ENCODE measurements at places on chromosomes 6 and 20. TPM values are rescaled to one million over a fixed set of nuclear protein-coding genes. Genes with fewer than 3 reads are reported as not detected.

DNA sequence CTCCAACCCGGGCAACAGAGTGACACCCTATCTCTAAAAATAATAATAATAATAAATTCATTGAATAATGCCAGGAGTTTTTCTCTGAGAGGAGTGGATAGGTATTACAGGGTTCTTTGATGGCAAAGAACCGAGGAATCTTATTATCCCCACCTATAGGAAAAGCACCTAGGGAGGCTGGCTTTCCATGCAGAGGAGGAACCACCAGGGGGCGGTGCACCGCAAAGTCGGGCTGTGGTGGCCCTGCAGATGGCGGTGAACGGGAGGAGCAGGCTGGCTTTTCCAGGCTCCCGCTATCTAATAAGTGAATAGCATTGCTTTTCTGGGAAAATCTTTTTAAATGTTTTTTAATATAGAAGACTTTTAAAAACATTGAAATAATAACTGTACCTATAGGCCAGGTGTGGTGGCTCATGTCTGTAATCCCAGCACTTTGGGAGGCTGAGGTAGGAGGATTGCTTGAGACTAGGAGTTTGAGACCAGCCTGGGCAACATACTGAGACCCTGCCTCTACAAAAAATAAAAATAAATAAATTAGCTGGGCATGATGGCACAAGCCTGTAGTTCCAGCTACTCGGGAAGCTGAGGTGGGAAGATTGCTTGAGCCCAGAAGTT, 864.2 kb downstream of the KIF16B start:
- peaks cover 28% of the 10 kb centered on the region for H3K4me1 ChIP-seq
- H3K36me3 ChIP-seq, result no peaks in the 10 kb centered on the region
- no peaks in the 10 kb centered on the region for H3K27me3 ChIP-seq
- H3K27ac ChIP-seq, result no peak overlapping the region
- DNase-seq, result no peak
- no peak overlapping the region for H3K4me3 ChIP-seq

The IER3 gene
- 23.2 TPM for total RNA-seq

The RIPPLY2 gene
- total RNA-seq, result not detected

- peaks cover 7% of the 10 kb centered on the region for H3K4me1 ChIP-seq
- no peak for DNase-seq
- no peak overlapping the region for H3K4me3 ChIP-seq
- no peaks in the 10 kb centered on the region for H3K36me3 ChIP-seq
- H3K27ac ChIP-seq, result no peak overlapping the region
Measured at GRCh38 chr6:121338366-121338765, 4.1 kb upstream of the TBC1D32 start.

The WFDC2 gene
- 188 TPM for total RNA-seq

DNA sequence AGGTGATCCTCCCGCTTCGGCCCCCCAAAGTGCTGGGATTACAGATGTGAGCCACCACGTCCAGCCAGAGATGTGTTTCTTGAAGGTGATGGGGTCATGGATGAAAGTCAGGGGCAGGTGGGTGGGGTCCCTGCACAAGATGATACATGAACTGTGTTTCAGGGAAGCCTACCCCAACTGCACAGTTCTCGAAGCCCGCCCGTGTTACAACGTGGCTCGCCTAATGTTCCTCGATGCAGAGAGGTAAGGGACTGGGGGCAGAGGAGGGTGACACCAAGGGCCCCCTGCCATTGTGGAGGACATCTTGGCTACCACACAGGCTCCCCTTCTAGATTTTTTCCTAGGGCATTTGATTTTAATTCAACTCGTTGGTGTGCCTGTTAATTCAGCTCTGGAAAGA, 11.9 kb upstream of the CAPN11 start:
- DNase-seq, result no peak
- no peak overlapping the region for H3K27ac ChIP-seq
- no peaks in the 10 kb centered on the region for H3K27me3 ChIP-seq
- peaks cover 26% of the 10 kb centered on the region for H3K36me3 ChIP-seq
- H3K4me3 ChIP-seq, result no peak overlapping the region

The PXDC1 gene
- total RNA-seq, result 5.3 TPM

GRCh38 chr6:67496191-67496590, 1138.9 kb upstream of the ADGRB3 start:
- no peaks in the 10 kb centered on the region for H3K36me3 ChIP-seq
- DNase-seq, result no peak
- no peaks in the 10 kb centered on the region for H3K27me3 ChIP-seq
- no peak overlapping the region for H3K4me3 ChIP-seq

DNA sequence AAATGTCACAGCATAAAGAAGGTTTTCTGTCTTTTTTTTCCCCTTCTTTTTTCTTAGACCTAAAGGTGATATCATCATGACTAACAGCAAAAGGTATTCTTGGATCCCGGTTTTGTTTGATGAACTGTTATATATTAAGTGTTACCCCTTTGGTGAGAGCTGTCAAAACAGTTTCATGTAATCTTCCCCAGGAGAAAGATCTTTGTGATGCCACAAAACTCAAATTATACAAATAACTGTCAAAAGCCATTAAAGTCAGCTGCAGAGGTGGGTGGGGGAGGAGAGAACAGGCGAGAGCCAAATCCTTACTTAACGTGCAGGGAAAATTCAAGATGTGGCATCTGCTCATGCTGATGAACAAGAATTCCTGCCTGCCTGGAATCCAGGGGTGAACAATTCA, 258.2 kb downstream of the BMP7 start:
- H3K4me3 ChIP-seq, result no peak overlapping the region
- H3K4me1 ChIP-seq, result peaks cover 17% of the 10 kb centered on the region
- peak overlapping the region; percentile 62 for H3K27ac ChIP-seq
- no peak for DNase-seq
- H3K36me3 ChIP-seq, result no peaks in the 10 kb centered on the region

DNA sequence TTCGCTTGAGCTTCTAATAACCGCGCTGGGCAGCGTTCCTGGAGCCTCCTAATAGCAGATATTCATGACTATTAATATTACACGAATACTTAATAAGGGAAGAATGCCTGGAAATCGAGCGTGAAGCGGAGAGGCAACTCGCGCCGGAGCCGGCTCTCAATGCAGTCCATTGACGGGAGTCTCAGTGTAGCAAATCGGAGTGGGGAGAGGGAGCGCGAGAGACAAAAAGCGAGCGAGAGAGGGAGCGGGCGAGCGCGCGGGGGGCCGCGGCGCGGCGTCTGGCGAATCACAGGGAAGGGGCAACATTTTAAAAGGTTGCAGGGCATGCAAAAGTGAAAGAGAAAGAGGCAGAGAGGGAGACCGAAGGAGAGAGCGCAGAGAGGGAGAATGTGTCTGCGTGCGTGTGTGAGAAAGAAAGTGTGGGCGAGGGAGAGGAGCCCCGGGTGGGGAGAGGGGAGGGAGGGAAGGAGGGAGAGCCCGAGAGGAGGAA, 2.9 kb downstream of the TFAP2A start:
- H3K27me3 ChIP-seq, result peaks cover 95% of the 10 kb centered on the region
- H3K4me1 ChIP-seq, result peaks cover 24% of the 10 kb centered on the region
- H3K27ac ChIP-seq, result peak overlapping the region; percentile 81
- no peak for DNase-seq
- peak overlapping the region; percentile 66 for H3K4me3 ChIP-seq

DNA sequence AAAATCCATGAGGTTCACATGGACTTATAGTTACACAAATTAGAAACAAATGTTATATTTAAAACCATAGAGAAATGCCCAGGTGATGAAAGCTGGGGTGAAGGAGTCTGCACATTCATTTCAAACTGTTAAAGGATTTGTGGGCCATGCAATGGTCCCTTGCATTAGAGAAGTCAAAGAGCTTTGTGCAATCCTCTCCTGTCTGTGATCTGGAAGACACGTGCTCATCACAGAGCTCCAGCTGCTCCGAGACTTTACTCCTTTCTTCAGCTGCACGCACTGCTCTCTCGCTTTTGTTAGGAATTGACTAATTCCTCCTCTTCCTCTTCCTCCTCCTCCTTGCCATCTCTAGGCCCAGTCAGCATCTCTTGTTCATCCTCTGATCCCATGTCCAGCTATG, 4.1 kb upstream of the AIF1 start:
- no peak for DNase-seq
- H3K36me3 ChIP-seq, result no peaks in the 10 kb centered on the region
- H3K4me3 ChIP-seq, result no peak overlapping the region

GRCh38 chr6:169222126-169222525, 31.5 kb downstream of the THBS2 start:
- no peaks in the 10 kb centered on the region for H3K27me3 ChIP-seq
- H3K36me3 ChIP-seq, result no peaks in the 10 kb centered on the region
- no peak for DNase-seq
- no peak overlapping the region for H3K4me3 ChIP-seq
- H3K27ac ChIP-seq, result no peak overlapping the region
- H3K4me1 ChIP-seq, result peaks cover 1% of the 10 kb centered on the region

DNA sequence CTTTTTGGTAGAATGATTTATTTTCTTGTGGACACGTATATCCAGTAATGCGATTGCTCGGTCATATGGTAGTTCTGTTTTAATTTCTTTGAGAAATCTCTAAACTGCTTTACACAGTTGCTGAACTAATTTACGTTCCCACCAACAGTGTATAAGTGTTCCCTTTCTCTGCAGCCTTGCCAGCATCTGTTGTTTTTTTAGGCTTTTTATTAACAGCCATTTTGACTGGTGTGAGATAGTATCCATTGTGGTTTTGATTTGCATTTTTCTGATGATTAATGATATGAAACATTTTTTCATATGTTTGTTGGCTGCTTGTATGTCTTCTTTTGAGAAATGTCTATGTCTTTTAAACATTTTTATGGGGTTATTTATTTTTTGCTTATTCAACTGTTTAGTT, 196.7 kb downstream of the MOXD1 start:
- no peaks in the 10 kb centered on the region for H3K4me1 ChIP-seq
- H3K36me3 ChIP-seq, result no peaks in the 10 kb centered on the region
- H3K4me3 ChIP-seq, result no peak overlapping the region
- no peaks in the 10 kb centered on the region for H3K27me3 ChIP-seq

- DNase-seq, result no peak
- peaks cover 14% of the 10 kb centered on the region for H3K4me1 ChIP-seq
- H3K4me3 ChIP-seq, result no peak overlapping the region
- H3K36me3 ChIP-seq, result peaks cover 6% of the 10 kb centered on the region
- H3K27ac ChIP-seq, result no peak overlapping the region
Measured at GRCh38 chr6:22717915-22718314, 148.5 kb downstream of the HDGFL1 start.

DNA sequence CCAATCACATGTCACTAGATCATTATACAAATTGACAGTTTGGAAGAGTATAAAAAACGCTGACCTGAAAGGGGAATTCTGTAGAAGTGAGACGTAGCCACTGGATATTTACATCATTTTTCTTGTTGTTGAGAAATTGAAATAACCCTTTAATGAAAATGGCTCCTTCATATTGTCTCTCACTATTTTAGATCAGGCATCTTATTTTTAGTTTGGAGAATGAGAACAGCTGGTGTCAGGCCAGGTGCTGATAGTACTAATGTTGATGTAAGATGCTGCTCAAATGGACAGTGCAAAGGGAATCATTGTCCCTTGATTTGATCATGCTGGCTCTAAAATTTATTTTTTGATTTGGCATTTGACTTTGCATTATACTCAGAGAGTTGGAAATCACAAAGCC, 17.4 kb downstream of the NKAIN2 start:
- DNase-seq, result no peak
- peaks cover 4% of the 10 kb centered on the region for H3K4me1 ChIP-seq
- H3K4me3 ChIP-seq, result no peak overlapping the region
- peaks cover 4% of the 10 kb centered on the region for H3K27me3 ChIP-seq
- H3K36me3 ChIP-seq, result no peaks in the 10 kb centered on the region
- H3K27ac ChIP-seq, result no peak overlapping the region

DNA sequence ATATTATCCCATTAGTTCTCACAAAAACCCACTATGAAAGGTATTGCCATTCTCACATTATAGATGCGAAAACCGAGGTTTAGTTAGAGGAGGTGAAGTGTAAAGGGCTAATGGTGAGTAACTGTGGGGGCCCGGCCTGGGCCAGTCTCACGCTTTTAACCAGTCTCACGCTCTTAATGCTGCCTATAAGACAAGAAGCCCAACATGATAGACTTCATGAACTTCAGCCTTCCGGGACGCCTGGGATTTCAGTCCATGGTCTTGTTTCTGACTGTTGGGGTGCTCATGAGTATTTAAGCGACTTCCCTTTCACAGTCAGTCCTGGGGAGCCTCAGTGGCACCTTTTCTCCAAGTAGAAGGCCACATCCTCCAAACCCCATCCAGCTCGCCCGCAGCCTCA, 31.7 kb downstream of the AGPAT4 start:
- H3K4me1 ChIP-seq, result peaks cover 4% of the 10 kb centered on the region
- H3K36me3 ChIP-seq, result peaks cover 2% of the 10 kb centered on the region
- H3K27ac ChIP-seq, result no peak overlapping the region
- no peak overlapping the region for H3K4me3 ChIP-seq

- H3K4me3 ChIP-seq, result no peak overlapping the region
- peak; percentile 67 for DNase-seq
- no peaks in the 10 kb centered on the region for H3K4me1 ChIP-seq
- H3K36me3 ChIP-seq, result no peaks in the 10 kb centered on the region
- no peak overlapping the region for H3K27ac ChIP-seq
Measured at GRCh38 chr20:19205981-19206396, 6.5 kb upstream of the SLC24A3 start.

The NRSN1 gene
- total RNA-seq, result not detected

DNA sequence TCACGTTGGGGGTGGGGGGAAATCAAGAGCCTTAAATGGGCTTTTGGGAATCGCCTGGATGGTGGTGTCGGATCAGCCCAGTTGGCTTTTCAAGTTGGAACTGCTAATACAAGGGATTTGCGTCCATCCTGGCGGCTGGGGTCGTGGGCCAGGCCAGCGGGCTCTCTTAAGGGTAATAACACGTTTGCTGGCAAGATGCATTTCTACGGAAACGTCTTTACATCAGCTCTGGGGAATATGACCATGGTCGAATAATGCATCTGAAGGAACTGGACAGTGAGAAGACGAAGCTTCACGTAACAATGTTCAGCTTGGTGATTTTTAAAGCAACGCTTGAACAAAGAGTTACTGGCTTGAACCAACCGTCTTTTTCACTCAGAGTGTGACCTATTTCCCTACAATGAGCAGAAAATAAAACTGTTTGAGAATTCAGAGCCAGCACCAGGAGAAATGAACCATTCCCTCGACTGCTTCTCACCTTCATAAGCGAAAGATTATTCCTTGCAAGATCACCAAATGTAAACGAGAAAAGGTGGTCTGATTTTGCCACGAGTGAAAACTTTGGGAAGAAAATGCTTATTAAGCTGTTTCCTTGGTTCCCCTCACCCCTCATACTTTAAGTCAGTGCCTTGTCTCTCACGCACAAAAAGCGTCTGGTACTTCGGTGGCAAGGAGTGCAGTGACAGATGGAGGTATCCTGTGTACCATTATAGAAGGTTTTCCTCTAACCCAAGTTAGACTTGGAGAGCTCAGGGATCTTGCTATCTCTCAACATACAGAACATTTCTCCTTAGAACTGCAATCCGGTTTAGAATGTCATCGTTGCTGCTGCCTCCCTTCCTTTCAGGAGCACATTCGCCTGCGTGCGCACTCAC, 1.4 kb upstream of the MARCKS start:
- peaks cover 5% of the 10 kb centered on the region for H3K36me3 ChIP-seq
- peaks cover 19% of the 10 kb centered on the region for H3K27me3 ChIP-seq
- no peak overlapping the region for H3K27ac ChIP-seq
- no peak for DNase-seq

- no peaks in the 10 kb centered on the region for H3K27me3 ChIP-seq
- no peak for DNase-seq
- H3K36me3 ChIP-seq, result no peaks in the 10 kb centered on the region
- H3K27ac ChIP-seq, result no peak overlapping the region
- no peak overlapping the region for H3K4me3 ChIP-seq
Measured at GRCh38 chr6:135870722-135871121, 19.2 kb downstream of the PDE7B start.

GRCh38 chr20:22797103-22797502, 212.7 kb upstream of the FOXA2 start:
- no peak overlapping the region for H3K27ac ChIP-seq
- peaks cover 6% of the 10 kb centered on the region for H3K4me1 ChIP-seq
- peaks cover 28% of the 10 kb centered on the region for H3K27me3 ChIP-seq
- H3K36me3 ChIP-seq, result no peaks in the 10 kb centered on the region
- DNase-seq, result no peak

All from progenitor cell of endocrine pancreas (in vitro differentiated cells).